Heart left ventricle (tissue), 16 donors: ENCODE measurements at places on chromosomes 11 and 22. TPM values are rescaled to one million over a fixed set of nuclear protein-coding genes. Genes with fewer than 3 reads are reported as not detected.

- no peak for DNase-seq
These were observed 341.5 kb downstream of the SHANK2 start for GRCh38 chr11:70910835-70911234.

GRCh38 chr11:118045191-118045590 is 31.7 kb upstream of the TMPRSS4 start:
- no peak for DNase-seq

DNA sequence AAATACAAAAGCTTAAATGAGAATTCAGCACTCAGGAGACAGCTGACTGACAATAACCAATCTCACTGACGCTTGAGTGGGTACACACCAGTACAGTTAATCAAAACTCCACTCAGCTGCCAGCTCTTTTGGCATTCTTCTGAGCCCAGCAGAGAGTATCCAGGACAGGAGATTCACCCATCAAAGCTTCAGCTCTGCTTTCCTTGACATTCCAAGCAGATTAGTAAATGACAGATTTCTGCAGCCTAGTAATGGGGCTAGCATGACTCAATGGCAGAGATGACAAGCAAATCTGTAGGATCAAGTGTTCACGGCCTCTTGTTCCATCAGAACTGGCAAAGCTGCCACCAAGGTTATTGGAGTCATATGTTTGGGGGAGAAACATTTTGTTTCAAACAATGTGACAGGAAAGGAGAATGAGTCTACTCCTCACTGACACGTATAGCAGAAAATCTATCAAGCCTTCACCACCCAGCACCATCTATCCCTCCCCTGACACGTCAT is 420.0 kb downstream of the DYNC2H1 start:
- no peak for DNase-seq

Gene SPDYC
- not detected for polyA plus RNA-seq
